Activated CD4-positive, alpha-beta T cell treated with anti-CD3 and anti-CD28 coated beads for 24 hours (primary cell): ENCODE measurements at places on chromosomes 3 and 15.

GRCh38 chr15:27234593-27234992 is 263.6 kb downstream of the GABRG3 start:
- no peak for DNase-seq

GRCh38 chr3:139969386-139969785 is 34.4 kb downstream of the CLSTN2 start:
- no peak for DNase-seq

- DNase-seq, result no peak
Observed at GRCh38 chr3:57733790-57734189, 22.3 kb upstream of the SLMAP start.

DNA sequence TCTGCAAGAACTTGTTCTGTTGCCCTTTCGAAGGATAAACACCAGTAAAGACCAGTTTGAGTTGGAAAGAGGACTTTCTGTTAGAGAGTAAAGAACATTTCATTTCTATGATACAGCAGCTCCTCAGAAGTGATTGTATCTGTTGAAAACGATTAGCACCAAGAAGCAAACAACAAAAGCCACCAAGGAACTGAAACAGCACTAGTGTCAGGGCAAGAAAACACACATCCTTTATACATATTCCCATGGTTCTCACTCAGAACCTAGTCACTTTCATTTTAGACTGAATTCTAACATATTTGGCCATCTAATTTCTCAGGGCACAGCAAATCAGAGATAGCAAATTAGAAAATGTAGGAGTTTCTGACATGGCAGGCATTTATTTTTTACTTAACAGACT is 116.1 kb downstream of the ATP1B3 start:
- no peak for DNase-seq

DNA sequence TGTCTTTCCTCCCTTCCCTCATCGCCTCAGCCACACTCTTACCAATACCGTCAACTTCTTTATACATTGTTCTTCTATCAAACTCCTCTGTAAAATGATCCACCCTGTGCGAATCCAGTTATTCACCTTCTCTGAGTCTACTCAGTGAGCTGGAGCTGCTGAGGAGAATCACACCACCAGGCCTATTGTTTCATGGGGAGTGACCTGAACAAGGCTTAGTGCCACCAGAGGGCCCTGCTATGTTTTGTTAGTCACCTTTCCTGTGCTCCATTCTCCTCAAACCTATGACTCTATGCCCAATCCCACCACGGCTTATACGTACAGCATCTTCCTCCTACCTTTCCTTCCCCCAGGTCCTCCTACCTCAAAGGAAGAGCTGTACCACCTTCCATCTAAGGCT is 50.4 kb upstream of the MED12L start:
- no peak for DNase-seq

DNA sequence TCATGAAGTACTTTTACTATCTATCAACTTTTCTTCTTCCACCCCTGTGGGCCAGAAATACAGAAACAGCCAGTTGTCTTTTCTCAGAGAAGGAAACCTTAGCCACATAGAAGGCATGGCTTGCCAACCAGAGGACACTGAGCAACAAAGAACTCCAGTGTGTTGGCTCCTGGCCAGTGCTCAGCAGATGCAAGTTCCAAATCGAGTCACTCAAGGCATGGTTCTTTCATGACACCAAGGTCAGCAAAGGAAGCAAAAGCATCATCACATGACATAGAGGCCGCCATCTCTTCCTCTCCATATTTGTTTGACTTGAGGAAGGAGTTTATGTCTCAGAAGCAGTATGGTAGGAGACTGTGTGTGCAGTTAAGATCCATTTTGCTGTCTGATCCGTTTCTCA is 92.2 kb downstream of the MYLK start:
- DNase-seq, result no peak

GRCh38 chr3:112004187-112004586 is 5.5 kb downstream of the TAGLN3 start:
- no peak for DNase-seq

GRCh38 chr3:37640636-37641375 is 220.9 kb upstream of the CTDSPL start:
- no peak for DNase-seq

DNA sequence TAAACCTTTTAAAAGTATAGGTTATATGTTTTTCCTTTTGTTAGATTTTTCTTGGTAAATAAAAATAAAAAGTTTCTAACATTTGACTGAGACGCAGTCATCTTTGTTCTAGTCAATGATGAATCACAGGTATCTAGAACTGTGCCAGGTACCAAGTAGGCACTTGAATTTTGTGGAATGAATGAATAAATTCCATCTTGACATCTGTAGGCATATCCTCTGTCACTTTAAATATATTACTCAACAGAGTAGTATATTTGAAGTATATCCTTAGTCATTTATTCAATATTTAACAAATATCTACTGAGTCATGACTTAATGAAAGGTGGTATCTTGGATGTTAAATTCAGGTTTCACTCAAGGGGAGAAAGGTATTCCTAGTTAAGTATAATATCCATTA is 828.4 kb downstream of the TUSC7 start:
- no peak for DNase-seq

DNA sequence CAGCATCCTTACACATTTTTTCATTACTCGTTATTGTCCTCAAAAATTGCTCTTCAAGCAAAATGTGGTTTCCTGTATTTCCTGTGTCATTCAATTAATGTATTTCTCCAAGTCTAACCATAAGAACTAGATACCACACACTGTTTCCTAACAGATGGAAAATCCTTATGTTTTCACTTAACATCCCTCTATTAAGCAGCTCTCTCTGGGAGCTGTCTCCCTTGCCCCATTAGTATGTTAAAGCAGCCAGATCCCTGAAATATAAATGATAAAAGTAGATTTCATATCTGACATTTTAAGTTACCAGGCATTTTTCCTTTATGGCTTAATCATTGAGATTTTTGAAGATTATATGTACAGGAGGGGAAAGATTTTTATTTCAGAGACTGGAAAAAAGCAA is 15.9 kb downstream of the PFN2 start:
- no peak for DNase-seq

DNA sequence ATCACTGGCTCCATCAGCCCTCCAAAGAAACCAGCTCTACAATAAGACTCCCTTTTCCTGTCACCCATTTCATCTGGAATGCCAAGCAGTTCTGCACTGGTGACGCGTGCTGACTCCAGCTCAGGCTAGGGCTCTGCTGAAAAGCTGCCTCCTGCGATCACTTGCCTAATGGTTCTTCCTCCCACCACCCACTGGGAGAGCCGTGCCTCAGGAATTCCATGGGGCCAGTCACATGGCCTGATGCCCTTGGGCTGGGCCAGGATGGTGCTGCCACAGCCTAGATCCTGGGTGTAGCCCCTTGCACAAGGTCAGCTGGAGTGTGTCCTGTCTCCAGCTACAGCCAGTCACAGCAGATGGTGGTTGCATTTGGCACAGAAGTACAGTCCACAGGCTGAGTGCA is 98.9 kb downstream of the DNAJB8 start:
- no peak for DNase-seq

DNA sequence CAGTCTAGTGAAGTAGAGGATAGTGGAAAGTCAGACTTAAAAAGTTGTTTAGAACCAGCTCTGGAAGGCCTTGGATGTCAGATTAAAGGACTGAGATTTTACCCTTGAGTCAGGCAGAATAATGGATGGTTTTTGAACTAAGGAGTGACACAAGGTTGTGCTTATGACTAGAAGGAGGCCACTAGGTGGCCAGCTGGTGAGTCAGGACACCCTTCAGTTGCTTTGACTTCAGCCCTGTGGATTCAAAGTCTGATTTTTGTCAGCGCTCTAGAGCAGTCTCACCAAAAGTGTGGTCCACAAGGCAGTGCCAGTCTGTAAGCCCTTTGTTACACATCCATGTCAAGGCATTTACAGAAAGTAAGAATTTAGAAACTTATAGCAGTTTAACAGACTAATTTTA is 3.8 kb upstream of the GABPB1 start:
- DNase-seq, result no peak

DNA sequence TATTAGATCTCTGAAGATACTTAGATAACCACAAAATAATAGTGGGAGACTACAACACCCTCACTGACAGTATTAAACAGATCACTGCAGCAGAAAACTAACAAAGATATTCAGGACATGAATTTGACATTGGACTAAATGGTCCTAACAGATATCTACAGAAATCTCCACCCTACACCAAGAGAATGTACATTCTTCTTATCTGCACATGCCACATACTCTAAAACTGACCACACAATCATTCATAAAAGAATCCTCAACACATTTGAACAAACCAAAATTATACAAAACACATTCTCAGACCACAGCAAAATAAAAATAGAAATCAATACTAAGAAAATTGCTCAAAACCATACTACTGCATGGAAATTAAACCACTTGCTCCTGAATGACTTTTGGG is 116.3 kb downstream of the DTWD1 start:
- DNase-seq, result no peak

DNA sequence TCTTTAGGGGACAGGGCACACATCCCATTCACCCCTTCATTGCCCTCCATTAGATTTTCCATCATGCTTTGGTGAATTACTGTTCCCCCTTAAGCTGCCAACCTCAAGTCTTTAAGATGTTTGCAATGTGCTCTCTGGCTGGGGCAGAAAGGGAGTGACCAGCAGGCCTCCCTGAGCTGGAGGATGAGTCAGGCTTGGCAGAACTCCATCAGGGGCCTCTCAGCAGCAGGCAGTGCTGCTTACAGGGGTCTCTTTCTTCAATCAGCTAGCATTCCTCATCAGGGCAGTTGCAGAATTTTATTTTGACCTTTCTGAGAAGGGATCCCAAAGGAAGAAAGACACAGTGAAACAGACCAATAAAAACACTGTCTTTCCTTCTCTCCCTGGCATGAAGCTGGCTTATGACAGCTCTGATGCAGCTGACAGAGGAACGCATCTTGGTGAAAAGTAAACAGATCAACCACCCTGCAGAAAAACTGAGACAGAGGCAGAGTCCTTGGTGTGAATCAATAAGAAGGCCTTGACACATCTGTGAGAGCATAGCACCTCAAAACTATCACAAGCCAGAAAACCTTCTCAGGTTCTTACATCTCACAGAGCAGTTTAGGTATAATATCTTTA is 88.7 kb upstream of the MRPL3 start:
- DNase-seq, result no peak

DNA sequence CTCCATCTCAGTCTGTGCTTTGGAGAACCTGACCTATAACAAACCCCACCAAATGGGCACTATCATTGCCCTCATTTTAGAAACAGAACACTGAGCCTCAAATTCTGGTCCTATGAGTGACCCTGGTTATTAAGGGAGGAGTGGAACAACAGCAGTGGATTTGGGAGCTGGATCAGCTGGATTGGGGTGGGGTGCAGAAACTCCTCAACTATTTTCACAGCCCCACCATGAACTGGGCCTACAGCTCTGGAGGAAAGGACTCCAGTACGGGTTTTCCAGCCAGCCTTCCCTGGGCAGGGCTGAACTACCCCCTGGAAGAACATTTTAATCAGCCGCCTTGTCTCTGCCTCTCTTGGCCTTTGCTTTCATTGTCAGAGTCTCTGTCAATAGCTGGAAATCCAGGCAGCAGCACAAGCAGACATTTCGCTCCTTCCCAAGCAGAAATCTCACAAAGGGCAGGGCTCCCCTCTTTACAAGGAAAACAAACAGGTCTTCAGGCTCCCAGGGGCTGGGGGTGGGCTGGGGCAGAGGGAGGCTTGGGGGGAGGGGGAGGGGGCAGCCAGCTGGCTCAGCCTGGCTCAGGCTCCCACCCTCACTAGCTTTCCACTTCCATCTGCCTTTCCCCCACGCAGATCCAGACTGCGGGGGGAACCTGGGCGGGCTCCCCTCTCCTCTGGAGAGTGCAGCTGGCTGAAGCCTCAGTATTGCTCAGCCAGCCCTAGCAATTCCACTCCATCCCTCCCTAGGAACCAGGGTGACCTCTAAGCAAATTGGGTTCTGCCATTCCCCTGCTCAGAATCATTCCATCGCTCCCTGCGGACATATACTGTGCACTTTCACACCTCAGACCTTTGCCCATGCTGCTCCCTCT is 13.7 kb upstream of the TLE3 start:
- no peak for DNase-seq

DNA sequence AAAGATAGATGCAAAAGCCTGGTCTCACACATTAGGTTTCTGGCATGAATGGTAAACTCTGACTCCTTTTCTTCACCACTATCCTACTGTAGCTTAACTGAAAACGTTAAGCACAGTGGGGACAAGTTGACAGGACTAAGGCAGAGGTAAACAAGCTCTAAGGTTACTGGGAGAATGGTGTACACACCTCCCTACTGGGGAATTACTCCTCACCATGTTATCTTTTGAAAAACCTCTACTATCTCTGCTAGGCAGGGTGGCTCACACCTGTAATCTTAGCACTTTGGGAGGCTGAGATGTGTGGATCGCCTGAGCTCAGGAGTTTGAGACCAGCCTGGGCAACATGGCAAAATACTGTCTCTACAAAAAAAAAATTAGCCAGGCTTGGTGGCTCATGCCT is 29.1 kb downstream of the IP6K1 start:
- no peak for DNase-seq

GRCh38 chr3:77690284-77690845 is 650.5 kb downstream of the ROBO2 start:
- no peak for DNase-seq

DNA sequence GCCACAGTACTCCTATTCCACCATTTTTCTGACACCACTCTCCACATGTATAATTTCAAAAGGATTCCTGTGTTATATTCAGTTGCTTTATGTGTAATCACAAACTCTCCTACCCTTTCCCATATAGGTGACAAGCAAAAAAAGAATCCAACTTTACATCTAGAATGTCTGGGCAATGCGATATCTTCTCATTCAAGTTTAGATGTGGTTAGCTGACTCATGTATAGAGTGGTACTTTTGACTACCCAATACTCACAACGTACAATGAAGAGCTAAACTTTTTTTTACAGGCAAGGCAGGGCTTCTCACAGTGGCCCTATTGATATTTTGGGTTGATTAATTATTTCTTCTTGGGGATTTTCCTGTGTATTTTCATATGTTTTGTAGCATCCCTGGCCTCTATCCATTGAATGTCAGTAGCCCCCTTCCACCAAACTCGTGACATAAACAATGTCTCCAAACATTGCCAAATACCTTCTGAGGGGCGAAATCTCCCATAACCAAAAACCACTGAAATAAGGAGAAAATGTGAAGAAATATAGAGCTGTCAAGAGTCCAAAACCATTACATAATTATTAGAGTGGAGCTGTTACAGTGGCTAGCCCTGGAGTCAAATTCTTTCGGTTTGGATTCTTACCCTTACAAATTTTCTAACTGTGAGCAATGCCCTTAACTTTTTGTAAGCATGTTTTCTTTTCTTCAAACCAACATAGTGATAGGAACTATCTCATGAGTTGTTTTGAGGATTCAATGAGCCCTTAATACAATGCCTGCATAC is 342.6 kb downstream of the NSUN3 start:
- no peak for DNase-seq

GRCh38 chr15:35546511-35547381 is 781 bp upstream of the DPH6 start:
- no peak for DNase-seq
